ENCODE measurements at places on chromosomes 3 and 15.

GRCh38 chr3:122578069-122578740 lies 755 bp downstream of the PARP15 start:
- no peak for DNase-seq

DNA sequence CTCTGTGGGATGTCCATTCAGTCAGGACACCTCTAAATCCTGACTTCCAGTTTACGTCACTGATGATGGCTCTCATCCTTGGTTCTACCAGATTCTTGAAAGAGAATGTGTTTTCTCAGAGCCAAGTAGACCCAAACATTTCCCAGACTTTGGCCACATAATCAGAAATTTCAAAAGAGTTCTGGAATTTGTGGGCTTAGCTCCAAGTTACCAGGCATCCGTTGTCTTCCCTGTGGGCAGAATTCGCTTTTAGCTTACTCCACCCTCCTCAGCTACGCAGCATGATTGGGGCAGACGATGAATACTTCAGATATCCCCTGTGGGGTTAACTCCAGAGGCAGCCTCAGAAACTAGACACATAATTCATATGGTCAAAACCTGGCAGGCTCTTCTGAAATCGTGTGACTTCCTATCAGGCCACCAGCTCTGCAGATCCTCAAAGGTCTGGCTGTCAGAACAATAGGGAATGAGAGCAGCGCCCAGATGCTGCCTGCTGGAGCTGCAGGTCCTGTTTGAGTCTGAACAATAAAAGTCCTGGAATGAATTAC lies 30.6 kb downstream of the CRTC3 start:
- no peak for DNase-seq

GRCh38 chr3:45225465-45226205 lies 452 bp downstream of the TMEM158 start:
- no peak for DNase-seq

DNA sequence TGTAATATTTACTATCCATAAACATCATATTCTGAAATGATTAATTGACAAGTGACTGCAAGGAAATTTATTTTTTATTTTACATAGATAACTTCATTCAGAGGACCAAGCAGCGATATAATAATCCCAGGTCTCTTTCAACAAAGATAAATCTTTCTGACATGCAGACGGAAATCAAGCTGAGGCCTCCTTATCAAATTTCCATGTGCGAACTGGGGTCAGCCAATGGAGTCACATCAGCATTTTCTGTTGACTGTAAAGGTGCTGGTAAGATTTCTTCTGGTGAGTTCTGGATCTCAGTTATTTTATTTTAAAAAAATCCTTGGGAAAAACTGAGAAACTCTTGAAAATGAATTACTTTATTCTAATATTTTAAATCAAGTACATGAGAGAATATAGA lies 23.3 kb downstream of the SEC22A start:
- no peak for DNase-seq

- DNase-seq = no peak
Observed at GRCh38 chr15:88678755-88679154, 39.9 kb downstream of the ISG20 start.

- DNase-seq = no peak
Observed at GRCh38 chr15:26724381-26725150, 48.3 kb downstream of the GABRB3 start.

- DNase-seq = no peak
Observed at GRCh38 chr3:14082108-14082657, 42.5 kb downstream of the CHCHD4 start.
